ENCODE measurements at places on chromosomes 2 and 18.

DNA sequence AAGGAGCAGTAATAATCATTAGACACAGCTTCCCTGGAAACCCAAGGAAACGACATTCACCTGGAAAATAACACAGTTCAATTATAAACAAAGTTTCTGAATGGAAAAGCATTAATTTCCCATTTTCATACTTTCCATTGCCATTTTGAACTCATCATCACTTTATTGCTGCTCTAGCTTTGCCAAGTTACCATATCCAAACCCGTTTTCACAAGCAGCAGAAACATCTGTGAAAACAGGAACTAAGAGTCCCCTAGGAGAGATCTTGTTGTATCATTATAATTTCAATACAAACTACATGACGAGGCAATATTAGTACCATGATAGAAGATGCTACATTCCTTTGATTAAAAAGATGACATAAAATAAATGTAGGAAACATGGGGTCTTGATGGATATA is 597.0 kb upstream of the NRXN1 start:
- no peak for DNase-seq

- no peak for DNase-seq
These were observed 225.0 kb downstream of the CYP26B1 start for GRCh38 chr2:71922499-71923142.

DNA sequence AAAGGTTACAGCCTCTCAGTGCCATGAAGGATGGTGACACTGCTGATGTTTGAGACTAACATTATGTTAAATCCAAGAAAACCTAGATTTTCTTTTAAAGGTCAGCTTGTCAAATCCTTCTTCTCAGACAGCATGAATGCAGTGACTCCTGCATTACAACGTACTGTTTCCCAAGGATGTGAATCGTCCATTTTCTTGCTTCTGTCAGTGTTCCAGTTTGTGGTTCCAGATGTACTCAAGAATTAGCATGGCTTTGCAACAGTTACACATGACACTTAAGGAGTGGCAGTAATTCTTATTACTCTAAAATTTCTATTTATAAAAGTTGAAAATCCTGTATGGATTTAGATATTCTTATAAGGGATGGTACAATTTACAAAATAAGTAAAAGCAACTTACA is 1.5 kb upstream of the TTC39C start:
- no peak for DNase-seq

GRCh38 chr2:10635430-10635829 is 54.3 kb downstream of the NOL10 start:
- no peak for DNase-seq

GRCh38 chr18:76710646-76711520 is 111.5 kb upstream of the ZNF236 start:
- no peak for DNase-seq

GRCh38 chr18:29123706-29124530 is 947.0 kb upstream of the CDH2 start:
- no peak for DNase-seq

- peak; percentile 21 for DNase-seq
These were observed 655 bp downstream of the ACTR3 start for GRCh38 chr2:113890253-113891235.

GRCh38 chr2:50594233-50594632 is 437.7 kb downstream of the NRXN1 start:
- DNase-seq, result no peak

GRCh38 chr2:231183851-231184250 is 14.6 kb upstream of the ARMC9 start:
- no peak for DNase-seq

DNA sequence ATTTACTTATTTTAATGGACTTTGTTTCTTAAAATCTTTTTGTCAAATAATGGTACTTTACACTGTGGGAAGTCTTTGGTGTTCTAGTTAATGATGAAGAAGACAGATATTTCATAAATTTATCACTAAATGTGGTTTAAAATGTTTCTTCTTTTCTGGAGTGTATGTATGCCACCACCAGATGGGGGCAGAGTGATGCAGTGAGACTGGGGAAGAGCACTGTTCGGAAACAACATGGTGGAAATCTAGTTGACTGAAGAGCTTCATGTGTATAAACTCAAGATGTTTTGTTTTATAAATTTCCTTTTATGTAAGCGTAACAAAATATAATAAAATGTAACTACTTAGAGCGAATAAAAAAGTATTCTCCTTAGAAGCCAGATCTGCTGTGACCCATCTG is 195.1 kb downstream of the KCNE4 start:
- no peak for DNase-seq

DNA sequence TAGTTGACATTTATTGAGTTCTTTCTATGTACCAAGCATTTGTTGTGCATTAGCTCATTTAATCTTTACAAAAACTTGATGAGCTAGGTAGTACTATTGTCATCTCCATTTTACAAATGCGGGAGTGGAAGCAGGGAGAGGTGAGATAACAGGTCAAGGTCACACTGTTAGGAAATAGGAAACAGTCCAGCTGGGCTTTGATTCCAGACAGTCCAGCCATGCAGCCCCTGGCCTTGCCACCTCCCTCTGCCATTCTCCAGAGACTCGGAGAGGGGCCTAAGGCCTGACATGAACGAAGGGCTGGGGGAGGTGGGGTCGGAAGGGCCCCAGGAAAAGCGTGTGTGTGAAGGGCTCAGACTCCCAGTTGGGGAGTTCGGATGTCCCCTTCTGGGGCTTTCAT is 55.6 kb downstream of the ODC1 start:
- no peak for DNase-seq

DNA sequence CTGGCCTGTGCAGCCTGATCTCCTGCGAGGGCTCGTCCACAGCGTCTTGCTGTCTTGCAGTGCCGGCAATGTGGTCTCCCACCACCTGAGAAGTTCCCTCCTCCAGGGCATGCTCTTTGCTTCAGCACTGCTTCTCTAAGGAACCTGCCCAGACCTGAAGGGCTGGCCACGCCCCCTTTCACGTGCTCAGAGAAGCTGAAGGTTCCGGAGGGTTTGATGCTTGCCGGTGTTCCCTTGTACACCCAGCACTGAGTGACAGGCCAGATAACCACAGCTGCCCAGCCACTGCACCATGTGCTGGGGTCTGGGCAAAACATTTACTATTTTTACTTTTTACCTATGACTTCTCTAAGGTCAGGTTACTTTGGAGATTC is 1.7 kb upstream of the POLR2D start:
- DNase-seq, result no peak

GRCh38 chr2:36659872-36660312 is 36.6 kb upstream of the VIT start:
- no peak for DNase-seq

GRCh38 chr2:30113617-30114293 is 33.1 kb upstream of the YPEL5 start:
- DNase-seq, result no peak

- no peak for DNase-seq
These were observed 205.1 kb upstream of the FAM98A start for GRCh38 chr2:33804155-33804554.

GRCh38 chr2:241558532-241559322 is at the start of gene BOK:
Gene BOK (plus strand): TSS chr2:241558745. CDS start chr2:241559484, 739 bp downstream.
- DNase-seq, result no peak
